Tibial nerve (tissue), 4 donors: ENCODE measurements at places on chromosomes 12 and 14. TPM values are rescaled to one million over a fixed set of nuclear protein-coding genes. Genes with fewer than 3 reads are reported as not detected.

GDF3 gene
- total RNA-seq = not detected

ATF7 gene
- total RNA-seq = 47.9 TPM

KRT86 gene
- total RNA-seq = not detected

YAF2 gene
- total RNA-seq = 25.7 TPM

DICER1 gene
- 88.7 TPM for total RNA-seq

IFT43 gene
- total RNA-seq = 16.2 TPM

SRRM4 gene
- not detected for total RNA-seq

OTOGL gene
- 0.60 TPM for total RNA-seq

ATP23 gene
- total RNA-seq = 2.5 TPM

DNA sequence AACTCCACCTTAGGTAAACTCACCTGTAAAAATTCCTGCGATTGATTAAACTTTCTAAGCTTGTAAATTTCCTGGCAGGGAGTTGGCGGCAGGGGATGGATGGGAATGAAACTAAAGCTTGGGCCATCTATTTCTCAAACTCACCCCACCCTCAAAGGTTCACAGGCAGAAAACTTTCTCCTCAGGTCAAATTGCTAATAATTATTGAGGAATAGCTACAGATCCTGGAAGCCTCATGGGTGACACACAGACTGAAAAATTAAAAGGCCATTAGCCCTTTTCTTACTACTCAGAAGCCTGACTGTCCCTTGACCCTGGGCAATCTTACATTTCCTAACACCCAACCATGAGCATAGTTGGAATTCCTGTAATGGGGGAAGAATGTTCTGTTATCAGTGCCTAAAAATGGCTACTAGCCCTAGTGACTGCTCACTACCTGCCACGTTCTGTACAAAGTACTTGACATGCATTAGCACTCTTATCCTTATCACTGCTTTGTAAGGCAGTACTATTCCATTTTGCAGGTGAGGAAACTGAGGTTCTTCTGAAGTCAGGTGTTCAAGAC lies 12.4 kb upstream of the SYNDIG1L start:
- no peak for DNase-seq

GRCh38 chr12:127231371-127231770 lies 1035.6 kb upstream of the TMEM132C start:
- no peak for DNase-seq

- no peak for DNase-seq
Observed at GRCh38 chr14:92563765-92564285, 50.2 kb downstream of the RIN3 start.

DNA sequence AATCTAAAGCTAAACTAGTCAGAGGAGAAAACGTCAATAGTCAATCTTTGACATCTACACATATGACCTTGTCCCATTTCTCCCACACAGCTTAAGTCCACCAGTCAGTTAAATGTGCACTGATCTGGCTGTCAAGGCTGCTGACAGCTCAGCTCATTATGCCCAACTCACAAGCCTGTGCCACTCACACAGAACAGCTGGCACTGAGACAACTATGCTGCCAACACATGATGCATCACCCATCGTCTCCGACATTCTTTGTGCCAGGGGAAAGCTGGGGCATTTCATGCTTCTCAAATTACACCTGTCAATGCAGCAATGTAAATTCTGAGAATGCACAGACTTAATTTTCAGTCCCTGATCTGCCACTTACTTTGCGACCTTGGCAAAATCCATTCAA lies 25.3 kb downstream of the GNS start:
- no peak for DNase-seq

DNA sequence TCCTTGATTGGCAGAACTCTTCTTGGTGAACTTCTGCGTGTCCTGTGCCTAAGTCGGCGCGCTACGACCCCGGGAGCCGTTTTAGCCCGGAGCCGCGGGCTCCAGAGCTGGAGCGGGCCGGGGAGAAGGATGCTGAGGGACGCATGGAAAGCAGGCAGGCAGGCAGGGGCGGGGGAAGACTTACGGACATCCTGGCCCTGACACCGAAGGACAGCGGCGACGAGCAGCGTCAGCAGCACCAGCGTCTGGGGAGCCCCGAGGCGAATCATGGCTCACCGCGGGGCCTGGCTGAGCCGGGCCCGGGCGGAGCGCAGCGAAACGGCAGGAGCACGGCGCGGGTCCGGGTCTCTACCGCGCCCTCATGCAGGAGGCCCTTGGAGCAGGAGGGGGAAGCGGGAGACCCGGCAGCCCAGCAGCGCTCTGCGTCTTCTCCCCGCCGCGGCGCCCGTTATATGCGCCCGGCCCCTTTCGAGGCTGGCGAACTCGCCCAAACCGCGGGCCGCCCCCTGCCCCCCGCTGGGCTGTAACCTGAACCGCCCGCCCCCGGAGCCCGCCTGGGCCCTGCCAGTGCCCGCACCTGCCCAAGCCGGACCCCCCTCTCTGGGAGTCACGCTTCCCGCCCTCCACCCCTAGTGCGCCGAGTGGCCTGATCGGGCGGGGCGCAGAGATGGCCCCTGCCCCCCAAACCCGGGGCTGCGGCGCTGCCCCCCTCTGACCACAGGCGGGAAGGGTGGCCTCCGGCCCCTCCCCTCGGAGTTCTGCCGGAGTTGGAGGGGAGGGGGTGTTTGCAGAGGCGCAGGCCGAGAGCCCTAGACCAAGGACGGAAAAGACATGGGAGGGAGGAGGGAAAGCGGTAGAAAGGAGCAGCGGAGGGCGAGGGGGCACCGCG lies at the start of gene COL2A1:
Gene COL2A1 (minus strand): TSS at position 424 of the 889 bp plus-strand sequence. CDS start 155 bp downstream, at position 269.
- no peak for DNase-seq

DNA sequence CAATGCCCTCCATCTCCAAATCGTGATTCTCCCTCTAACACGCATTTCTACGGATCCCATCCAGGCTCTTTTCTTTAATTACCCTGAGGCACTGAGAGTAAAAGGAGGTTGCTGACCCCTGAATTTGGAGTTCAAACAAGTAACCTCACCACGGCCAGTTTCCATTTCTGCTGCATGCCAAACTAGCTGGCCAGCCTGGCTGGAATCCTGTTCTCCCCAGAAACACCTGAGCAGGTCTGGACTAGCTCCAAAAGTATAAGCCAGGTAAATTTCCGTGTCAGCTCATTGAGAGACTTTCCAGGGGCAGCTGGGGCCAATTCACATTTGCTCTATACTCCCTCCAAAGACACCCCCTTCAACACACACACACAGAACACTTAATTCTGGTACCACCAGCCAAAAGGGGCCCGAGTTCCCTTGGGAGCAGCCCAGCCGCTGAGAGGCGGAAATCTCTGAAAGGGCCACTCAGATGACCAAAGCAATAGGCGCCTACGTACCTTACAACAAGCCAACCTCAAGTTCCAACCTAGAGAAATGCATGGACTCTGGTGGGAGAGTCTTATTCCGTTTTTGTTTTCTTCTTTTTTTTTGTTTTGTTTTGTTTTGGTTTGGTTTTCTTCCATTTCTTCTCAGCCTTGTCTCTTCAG lies 131.4 kb downstream of the NDUFA12 start:
- DNase-seq = no peak

- no peak for DNase-seq
Observed at GRCh38 chr12:6367065-6367968, 8.0 kb downstream of the SCNN1A start.

GRCh38 chr12:495466-495865 lies 35.7 kb downstream of the B4GALNT3 start:
- DNase-seq = no peak

DNA sequence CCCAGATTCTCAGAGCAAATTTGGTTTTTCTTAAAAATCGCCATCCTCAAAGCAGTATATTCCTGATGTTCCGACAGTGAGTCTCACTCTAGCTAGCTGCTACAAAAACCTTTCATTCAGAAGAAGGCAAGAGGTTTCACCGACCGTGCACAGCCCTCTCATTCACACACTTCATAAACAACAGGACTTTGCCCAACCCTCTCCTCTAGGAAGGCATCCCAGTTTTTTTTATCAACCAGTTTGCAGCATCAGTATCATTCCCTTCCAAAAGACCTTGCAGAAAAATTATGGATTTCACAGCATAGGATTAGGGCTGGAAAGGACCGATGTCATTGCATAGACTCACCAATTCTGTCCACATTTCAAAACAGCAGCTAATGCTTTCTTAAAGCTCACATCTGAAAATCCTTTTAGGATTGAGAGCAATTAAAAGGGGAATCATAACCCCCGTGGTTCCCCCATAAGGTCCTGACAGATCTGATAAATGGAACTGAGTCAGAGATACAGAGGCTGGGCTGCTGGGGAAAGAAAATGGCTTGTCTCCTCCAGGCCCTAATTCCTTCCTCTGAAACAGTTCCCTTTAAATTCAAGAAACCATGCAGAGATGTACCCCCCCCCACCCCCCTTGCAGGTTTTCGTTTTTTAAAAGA lies 597 bp downstream of the SVOP start:
- DNase-seq = no peak

DNA sequence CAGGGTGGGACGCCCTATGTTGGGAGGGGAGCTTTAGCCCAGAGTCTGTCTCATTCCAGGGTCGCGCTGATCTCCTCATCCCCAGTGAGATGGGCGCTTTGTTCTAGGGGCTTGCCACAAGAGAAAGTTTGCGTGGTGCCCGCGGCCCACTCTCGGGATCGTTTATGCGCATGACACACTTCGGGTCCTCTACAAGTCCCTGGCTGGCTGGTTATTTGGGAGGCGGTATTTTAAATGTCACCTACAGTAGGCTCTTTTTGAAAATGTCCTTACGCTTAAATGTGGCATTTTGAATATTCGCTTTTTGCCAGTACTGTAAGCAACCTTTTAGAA lies 541 bp downstream of the GOLT1B start:
- no peak for DNase-seq

DNA sequence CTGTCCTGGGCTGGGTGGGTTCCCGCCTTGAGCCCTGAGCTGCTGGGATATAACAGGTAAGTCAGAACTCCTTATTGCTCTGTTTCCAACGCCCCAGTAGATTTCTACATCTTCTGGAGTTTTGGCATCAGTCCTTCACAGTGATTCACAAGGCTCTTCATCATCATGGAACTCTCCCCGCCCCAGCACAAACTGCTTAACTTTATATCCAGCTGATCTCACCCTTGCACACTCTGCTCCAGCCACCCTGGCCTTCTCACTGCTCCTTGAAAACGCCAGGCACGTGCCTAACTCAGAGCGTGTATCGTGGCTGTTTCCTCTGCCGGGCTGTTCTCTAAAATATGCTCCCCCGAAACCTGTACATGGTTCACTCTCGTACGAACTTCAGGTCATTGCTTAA lies 264.9 kb downstream of the NOVA1 start:
- no peak for DNase-seq

DNA sequence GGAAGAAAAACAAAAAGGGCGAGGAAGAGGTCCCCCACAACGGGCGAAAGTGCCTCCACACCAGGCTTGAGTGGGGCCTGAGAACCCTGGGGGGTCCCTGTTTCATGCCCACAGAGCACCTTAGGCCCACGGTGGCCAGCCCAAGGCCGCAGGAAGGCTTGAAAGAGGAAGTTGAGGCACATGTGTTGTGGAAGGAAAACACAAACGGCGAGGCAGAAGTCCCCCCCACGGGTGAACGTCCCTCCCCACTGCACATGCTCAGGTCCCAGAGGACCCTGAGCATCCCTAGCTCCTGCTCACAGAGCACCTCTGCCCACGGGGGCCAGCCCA lies 371.5 kb downstream of the ALG10 start:
- no peak for DNase-seq

GRCh38 chr12:106974511-106974910 lies 12.4 kb downstream of the MTERF2 start:
- DNase-seq = no peak

- DNase-seq = no peak
Observed at GRCh38 chr14:52272375-52272774, 4.9 kb downstream of the PTGDR start.

DNA sequence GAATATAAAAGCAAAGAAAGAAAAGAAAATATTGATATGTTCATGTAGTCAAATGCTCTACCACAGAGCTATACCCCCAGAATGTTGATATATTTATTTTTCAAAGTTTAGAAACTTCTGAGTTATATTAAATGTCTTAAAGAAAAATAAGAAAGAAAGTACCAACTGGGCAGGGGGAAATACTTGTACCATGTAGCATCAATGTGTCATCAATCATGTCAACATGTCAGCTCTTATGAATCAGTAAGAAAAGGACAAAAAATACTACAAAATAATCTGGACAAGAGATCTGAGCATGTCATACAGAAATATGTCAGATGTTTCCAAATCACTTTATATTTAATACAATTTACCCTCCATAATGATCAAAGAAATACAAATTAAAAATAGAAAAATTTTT lies 595.1 kb upstream of the ATP2B1 start:
- no peak for DNase-seq

DNA sequence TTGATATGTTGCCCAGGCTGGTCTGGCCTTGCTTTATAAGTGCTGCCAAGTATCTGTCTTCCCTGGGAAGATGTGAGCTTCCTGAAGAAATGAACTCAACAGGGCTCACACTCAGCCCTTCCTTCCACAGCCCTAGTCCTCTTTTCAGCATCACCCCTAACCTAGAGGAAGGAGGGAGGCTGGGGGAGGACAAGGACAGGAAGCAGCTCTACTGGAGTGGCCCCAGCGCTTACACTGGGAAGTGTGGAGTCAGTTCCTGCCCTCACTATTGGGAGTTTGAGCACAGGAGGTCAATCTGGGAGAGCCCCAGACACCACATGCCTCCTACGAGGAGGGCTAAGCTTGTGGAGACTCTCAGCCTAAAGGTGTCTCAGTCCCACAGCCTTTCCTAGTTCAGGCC lies 16.8 kb downstream of the GALNT6 start:
- DNase-seq = no peak

DNA sequence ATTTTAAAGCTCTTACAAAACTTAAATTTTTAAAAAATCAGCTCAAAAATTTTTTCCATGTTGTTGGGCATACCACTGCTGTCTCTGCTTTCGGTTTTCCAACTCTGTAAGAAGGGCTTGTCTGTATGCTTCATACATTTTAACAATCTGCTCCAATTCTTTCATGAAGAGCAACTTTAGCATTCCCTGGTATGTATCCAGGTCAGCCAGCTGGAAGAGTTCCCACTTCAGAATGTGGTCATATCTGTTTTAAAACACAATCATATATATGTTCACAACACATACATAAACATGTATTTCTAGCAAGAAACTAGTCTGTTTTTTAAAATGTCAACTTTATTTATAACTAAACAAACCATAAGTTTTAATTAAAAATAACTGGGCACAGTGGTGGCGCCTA lies 33.0 kb downstream of the SAV1 start:
- DNase-seq = no peak

GRCh38 chr14:39006721-39007410 lies 96.2 kb downstream of the SEC23A start:
- no peak for DNase-seq

DNA sequence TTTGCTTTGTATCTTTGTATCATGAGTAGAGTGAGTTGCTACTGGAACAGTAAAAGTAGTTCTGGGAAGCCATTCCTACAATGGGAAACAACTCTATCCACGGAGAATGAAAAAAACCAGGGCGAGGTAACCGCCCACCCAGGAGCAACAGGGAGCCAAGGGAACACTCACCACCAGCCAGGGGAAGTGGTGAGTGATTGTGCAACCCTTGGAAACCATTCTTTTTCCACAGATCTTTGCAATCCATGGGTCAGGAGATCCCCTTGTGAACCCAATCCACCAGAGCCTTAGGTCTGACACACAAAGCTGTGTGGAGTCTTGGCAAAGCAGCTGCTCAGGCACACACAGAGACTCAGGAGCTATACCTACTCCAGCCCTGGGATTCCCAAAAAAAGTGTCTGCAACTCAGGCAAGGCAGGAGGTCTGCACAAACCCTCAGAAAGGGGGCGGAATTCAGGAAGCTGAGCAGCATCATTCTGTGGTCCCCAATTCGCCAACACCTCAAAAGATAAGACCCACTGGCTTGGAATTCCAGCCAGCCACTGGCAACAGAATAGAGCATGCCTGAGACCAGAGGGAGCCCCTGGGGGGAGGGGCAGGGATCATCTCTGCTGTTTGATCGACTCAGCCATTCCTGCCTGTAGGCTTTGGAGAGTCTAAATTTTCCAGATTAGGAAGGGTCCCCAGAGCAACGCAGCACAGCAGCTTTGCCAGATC lies 52.1 kb upstream of the PPFIA2 start:
- DNase-seq = no peak
